ENCODE measurements at places on chromosomes 12 and 14.

DNA sequence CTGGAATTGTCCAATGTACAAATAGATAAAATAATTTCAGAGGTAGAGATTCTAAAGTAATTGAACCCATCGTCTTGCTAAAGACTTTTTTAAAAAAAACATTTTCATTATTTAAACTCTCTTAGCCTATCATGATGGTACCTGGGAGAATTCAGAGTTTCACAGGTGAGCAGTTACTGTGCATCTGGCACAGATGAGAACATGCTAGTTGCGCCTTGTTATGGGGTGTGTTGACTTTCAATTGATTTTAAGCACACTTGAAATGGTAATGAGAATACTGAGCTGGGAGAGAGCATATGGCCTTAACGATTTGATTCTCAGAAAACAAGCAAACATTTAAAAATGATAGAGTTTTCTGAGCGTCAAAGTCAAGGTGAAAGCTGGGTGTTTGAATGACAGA is 66.6 kb downstream of the FLRT2 start:
- no peak for DNase-seq

GRCh38 chr12:122374707-122375106 is 47.8 kb downstream of the CLIP1 start:
- DNase-seq: no peak

DNA sequence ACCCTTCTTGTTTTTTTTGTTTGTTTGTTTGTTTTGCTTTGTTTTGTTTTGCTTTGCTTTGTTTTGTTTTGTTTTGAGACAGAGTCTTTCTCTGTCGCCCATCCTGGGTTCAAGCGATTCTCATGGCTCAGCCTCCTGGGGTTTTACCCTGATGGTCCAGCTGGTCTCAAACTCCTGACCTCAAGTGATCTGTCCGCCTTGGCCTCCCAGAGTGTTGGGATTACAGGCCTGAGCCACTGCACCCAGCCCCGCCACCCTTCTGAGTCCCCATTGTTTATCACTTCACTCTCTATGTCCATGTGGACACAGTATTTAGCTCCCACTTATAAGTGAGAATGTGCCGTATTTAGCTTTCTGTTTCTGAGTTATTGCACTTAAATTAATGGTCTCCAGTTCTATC is 36.9 kb upstream of the BICD1 start:
- DNase-seq: no peak

DNA sequence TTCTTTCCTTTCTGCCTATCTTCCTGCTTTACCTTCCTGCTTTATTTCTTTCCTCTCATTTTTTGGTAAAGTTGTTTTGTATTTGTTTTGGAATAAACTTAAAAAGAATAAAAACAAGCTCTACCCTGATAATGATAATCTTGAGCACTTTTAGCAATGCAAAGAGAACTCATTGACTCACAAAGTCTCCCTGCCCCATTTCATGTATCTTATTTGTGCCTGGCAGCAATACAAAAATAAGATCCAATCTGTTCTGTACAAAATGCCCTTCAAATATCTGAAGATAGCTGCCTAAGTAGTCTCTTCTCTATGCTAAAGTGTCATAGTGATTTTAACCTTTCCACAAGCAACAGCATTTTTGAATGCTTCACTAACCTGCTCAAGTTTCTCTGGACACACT is 31.1 kb upstream of the ETNK1 start:
- no peak for DNase-seq

DNA sequence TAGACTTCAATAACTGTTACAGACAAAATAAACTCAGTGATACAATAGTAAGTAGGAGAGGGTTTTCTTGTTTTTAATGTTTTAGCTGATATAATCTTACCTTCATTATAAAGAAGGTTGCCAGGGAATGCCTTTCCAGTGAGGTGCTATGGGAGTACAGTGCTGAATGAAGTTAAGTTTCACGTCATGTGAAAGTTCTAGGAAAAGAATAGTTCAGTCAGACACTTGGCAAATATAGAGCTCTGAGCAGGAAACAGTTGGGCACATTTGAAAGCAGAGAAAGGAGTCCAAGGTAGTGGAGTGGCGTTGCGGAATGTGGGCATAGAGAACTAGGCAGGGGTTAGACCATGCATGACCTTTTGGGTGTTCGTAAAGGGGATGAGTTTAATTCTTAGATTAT is 88.6 kb upstream of the DCN start:
- no peak for DNase-seq

DNA sequence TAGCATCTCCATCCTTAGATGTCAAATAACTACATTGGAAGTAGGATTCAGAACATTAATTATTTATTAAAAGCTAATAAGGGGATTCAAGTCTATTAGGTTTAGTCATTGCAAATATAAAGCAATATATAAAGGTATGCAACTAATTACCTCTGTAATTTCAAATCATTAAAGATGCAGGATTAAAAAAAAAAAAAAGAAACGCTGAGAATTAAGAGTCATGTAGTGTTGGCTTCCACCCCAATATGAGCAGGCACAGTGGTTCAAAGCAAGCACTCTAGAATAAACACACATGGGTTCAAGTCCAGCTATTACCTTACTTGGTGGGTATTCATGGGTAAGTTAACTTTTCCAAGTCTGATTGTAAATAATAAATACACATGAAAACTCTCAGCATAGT is 10.9 kb downstream of the SPTB start:
- DNase-seq: no peak

DNA sequence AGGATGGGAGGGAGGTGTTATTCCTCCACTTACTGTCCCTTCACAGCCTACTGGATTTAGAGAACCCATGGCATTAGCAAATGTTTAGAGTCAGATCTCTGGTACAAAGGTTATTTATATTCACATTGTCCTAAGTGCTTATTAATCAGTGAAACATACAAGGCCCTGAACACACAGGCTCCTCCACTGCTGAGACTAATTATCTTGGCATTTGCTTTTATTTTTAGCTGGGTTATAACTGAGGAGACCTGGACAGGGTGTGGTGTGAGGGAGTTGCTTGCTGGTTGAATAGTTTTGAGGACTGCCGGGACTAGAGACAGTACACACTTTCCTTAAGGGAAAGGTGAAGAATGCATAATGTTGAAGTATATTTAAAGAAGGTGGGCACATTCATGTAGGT is 77.5 kb downstream of the FIGNL2 start:
- no peak for DNase-seq

GRCh38 chr14:105563347-105563737 is 37.0 kb downstream of the TMEM121 start:
- no peak for DNase-seq

GRCh38 chr14:29681316-29681715 is 246.3 kb downstream of the PRKD1 start:
- DNase-seq: no peak

DNA sequence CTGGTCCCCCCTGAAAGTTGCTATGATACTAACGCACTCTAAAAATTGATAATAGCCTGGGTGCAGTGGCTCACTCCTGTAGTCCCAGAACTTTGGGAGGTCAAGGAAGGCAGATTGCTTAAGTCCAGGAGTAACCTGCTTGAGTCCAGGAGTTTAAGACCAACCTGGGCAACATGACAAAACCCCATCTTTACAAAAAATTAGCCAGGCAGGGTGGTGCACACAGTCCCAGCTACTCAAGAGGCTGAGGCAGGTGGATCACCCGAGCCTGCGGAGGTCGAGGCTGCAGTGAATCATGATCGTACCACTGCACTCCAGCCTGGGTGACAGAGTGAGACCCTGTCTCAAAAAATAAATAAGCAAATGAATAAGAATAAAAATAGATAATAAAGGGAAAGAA is 42.9 kb downstream of the HEATR5A start:
- DNase-seq: no peak
